ENCODE measurements at places on chromosomes 2 and 18. TPM values are rescaled to one million over a fixed set of nuclear protein-coding genes. Genes with fewer than 3 reads are reported as not detected.

DNA sequence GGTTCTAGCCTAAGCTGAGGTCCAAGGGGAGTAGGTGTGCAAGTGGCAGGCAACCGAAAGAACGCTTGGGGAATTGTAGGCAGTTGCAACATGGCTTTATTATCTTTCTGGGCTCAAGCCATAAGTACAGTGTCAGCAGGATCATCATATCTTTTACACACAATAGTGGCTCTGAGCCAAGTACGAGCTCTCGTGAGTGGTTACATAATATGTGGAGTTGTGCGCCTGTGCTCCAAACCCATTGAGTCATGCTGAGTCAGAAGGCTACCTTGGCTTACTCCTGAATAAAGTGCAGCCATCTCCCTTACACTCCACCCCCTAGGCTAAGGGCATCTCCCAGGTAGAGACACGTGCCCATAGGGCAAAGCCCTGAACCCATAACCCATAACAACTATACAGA, 233.9 kb downstream of the SATB2 start:
- no peak for DNase-seq

GRCh38 chr18:75088021-75088506, 120.9 kb downstream of the PTGR3 start:
- DNase-seq, result no peak

DNA sequence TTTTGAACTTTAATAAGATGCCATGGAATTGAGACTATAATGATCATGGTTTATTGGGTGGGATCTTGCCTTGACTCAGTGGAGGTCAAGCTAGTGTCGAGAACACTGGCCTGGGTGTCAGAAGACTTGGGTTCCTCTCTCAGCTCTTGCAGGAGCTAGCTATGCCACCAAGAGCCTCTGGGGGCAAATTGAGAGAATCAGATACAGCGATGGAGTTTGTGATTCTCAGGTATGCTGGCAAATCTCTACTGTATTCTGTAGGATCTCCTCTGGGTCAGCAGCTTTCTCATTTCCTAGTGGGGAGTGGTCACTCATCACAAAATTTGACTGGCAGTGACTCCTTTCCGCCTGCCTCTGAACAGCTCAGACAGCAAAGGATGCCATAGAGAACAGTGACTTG, 477.0 kb downstream of the RNF144A start:
- DNase-seq, result no peak

DNA sequence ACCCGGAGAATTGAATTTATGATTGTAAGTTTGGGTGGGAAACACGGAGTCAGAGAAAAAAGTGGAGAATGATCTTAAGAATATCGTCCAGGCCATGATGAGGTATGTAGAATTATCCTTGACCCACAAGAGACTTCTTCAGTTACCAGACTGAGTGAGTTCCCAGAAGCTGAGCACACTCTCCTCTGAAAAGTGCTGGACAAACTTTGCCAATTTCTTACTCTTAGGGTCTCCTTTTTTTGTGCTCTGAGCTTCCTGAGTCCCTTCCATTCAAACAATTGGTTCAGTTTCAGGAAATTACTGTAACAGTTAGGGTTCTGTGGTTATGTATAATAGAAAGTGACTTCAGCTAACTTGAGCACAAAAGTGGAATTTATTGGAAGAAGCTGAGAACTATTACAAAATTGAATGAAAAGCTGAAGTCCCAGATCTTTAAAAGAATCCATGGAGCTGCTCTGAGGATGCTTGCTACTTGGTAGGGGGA, 50.6 kb upstream of the EHBP1 start:
- DNase-seq, result no peak

- DNase-seq, result no peak
These were observed 57.7 kb downstream of the CIB4 start for GRCh38 chr2:26583381-26583911.

DNA sequence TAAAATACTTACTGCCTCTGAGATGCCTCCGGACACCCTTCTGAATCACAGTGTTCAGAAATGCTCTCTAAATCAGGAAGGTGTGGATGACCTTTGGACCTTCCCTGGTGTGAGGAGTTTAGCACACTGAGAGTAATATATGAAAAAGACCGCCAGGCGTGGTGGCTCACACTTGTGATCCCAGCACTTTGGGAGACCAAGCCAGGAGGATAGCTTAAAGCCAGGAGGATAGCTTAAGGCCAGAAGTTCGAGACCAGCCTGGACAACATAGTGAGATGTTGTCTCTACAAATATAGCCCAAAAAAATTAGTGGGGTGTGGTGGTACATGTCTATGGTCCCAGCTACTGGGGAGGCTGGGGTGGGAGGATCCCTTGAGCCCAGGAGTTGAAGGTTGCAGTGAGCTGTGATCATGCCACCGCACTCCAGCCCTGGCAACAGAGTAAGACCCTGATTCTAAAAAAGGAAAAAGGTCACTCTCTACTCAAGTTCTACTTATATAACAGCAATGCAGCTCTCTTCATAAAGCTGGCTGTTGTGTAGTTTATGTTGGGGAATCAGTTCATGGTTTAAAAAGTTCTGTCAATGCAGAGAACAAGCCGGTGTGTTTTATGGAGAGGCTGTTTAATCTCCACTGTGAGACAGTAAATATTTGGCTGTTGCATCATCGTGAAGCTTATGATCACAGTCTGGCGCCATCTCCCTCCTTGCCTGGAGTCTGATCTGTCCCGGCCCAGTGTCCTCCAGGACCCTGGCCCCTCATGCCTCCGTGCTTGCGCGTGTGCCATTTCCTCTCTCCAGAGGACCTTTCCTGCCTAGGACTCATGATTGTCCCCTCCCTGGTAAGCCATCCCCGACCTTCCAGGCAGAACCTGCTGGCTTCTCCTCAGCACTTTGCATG, 184.5 kb downstream of the FAM210A start:
- DNase-seq, result no peak

DNA sequence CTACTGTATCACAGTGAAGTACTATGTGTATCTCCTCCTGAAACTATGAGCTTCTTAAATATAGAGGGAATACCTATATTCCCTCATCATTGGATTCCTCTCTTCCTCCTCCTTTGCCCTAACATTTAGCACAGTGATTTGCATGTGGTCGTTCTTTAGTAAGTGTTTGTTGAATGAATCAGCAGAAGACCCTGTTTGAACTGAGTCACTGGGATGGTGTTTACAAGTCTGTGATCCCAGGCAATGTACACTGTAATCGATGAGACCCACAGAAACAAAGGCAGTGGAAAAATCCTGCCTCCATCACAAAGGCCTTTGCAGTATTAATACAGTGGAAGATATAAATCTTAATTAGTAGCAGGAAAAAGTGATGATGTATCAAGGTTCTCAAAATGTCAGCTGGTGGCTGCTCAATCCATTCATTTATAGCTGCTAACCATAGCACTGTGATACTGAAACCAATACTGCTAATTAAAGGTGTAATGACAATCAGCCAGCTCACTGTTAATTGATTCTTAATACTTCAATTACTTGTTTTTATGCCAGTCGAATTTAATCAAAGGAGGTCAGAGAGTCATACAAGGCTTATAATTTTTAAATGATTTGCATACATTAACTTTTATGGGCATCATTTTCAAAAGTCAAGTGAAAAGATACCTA, 20.8 kb upstream of the MYO3B start:
- DNase-seq, result peak; percentile 18

DNA sequence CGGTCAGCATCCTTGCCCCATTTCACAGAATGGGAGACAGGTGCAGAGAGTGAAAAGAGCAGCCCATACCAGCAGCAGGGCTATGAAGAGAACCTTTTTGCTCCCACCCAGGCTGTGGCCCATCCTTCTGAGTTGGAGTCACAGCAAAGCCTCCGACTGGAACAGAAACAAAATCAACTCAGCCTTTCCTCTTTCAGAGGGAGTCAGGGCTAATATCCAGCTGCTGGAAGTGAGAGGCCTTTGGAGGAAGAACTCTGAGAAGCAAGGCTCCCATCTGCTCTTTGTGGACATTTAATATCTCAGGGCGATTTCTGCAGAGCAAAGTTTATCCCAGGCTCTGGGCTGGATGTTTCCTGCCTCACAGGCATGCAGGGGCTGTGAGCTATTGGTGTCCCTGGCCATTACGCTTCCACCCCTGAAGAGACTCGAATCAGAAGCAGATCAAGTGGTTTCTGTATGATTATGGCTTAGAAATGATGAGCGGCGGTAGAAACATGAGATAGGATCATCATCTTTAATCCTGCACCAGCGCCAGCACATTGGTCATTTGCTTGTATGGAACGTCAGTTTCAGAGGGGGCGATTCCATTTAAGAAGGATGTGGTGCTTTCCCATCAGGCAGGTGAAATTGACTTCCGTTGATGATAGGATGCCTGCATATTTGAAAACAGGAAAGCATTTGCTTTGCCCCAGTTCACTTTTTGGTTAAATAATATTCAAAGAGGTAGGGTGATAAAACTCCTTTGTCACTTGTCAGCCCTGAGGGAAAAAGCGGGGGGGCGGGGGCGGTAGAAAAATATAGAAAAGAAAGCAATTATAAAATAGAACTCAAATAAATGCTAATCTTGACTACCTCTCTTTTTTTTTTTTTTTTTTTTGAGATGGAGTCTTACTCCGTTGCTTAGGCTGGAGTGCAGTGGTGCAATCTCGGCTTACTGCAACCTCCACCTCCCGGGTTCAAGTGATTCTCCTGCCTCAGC, 152.4 kb downstream of the LRRC30 start:
- no peak for DNase-seq

DNA sequence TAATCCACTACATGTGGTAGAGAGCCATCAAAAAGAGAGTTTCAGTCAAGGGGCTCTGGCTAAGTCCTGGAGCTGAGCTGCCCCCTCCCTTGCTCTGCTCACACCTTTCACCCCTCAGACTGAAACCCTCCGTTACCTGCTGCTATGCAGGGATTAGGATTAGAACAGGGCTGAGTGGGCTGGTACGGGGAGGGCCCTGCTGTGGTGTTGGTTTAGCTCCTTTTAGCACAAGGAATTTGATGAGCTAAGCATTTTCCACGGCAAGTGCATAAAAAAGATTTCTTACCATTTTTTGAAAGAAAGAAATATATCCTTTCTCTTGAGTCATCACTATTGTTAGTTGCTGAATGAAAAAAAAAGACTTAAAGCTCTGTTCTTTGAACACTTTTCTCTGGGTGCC, 46.3 kb downstream of the TCF7L1 start:
- no peak for DNase-seq

DNA sequence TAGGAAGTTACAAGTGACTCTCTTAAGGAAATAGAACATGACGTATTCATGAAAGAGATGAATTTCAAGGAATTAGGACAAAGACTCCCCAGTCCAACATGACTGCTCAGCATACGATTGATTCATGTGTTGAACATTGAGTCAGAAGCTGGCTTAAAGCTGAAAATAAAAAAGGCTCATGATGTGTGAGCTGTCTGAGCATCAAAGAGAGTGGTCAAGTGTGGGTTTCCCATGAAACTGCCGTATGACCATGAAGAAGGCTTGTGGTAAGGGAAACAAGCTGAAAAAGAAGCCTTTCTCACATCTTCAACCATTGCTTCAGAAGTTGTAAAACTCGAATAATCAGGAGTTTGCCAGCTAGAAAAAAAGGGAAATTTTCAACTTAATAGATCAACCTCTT, 201.9 kb upstream of the APCDD1 start:
- DNase-seq, result no peak

GRCh38 chr18:13439461-13439860, 220.9 kb downstream of the LDLRAD4 start:
- DNase-seq, result no peak

- peak; percentile 38 for DNase-seq
These were observed 80.2 kb downstream of the EFEMP1 start for GRCh38 chr2:55843096-55843993.

DNA sequence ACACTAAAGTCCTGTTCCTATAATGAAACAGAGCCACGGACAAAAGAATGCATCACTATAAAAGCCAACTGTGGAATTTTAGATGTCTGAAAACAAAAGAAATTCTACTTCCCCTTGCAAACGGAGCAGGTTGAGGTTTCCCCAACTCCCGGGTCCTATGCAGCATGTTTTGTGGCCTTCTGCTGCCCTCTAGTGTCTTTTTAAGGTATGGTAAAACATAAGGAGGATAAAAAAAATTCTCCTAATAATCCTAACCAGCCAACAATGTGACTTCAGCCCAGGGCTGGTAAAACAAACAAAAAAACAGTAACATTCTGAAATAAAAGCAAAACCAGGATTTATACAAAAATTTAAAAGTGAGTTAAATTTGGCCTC, 539.5 kb downstream of the NRXN1 start:
- peak; percentile 35 for DNase-seq

DNA sequence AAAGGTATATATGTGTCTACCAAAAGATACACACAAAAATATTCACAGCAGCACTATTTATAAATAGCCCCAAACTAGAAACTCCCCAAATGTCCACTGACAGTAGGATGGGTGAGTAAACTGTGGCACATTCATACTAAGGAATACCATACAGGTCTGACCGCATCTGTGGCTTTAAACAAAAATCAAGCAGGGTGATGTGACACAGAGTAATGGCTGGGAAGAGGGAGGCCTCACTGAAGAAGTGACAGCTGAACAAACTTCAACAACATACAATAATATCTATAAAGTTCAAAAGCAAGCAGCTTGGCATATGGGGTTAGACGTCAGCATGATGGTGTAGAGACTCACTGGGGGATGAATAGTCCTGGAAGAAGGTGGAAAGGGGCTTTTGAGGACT, 115.1 kb upstream of the PPP1CB start:
- DNase-seq, result no peak

The ATOH8 gene
- total RNA-seq, result 0.47 TPM

The SMYD5 gene
- 32.1 TPM for total RNA-seq

The NEU2 gene
- total RNA-seq, result not detected

The NT5C1B gene
- total RNA-seq, result not detected

The PIEZO2 gene
- 0.91 TPM for total RNA-seq

The POTEC gene
- total RNA-seq, result not detected

The IL36G gene
- total RNA-seq, result not detected

The DNER gene
- 1.1 TPM for total RNA-seq

The CRYBA2 gene
- not detected for total RNA-seq

The TBR1 gene
- 0.07 TPM for total RNA-seq

The TSPYL6 gene
- total RNA-seq, result not detected

The TTLL4 gene
- total RNA-seq, result 75.5 TPM
